Activated CD4-positive, alpha-beta T cell treated with anti-CD3 and anti-CD28 coated beads for 36 hours (primary cell): ENCODE measurements at places on chromosomes 2 and 18. TPM values are rescaled to one million over a fixed set of nuclear protein-coding genes. Genes with fewer than 3 reads are reported as not detected.

GRCh38 chr2:134955744-134956143 lies 37.1 kb downstream of the CCNT2 start:
- no peak for DNase-seq
- peaks cover 39% of the 10 kb centered on the region for H3K36me3 ChIP-seq
- no peak overlapping the region for H3K4me3 ChIP-seq
- no peak overlapping the region for H3K27ac ChIP-seq
- peaks cover 13% of the 10 kb centered on the region for H3K4me1 ChIP-seq
- H3K27me3 ChIP-seq = no peaks in the 10 kb centered on the region

- no peak overlapping the region for H3K4me3 ChIP-seq
- H3K27ac ChIP-seq = no peak overlapping the region
- DNase-seq = no peak
- no peaks in the 10 kb centered on the region for H3K27me3 ChIP-seq
- H3K4me1 ChIP-seq = peaks cover 31% of the 10 kb centered on the region
Measured at GRCh38 chr2:239240414-239240881, 160.4 kb downstream of the HDAC4 start.

GRCh38 chr2:51612387-51612786 lies 580.5 kb upstream of the NRXN1 start:
- H3K4me3 ChIP-seq = no peak overlapping the region
- H3K27ac ChIP-seq = no peak overlapping the region
- no peaks in the 10 kb centered on the region for H3K4me1 ChIP-seq
- no peak for DNase-seq
- H3K36me3 ChIP-seq = no peaks in the 10 kb centered on the region

DNA sequence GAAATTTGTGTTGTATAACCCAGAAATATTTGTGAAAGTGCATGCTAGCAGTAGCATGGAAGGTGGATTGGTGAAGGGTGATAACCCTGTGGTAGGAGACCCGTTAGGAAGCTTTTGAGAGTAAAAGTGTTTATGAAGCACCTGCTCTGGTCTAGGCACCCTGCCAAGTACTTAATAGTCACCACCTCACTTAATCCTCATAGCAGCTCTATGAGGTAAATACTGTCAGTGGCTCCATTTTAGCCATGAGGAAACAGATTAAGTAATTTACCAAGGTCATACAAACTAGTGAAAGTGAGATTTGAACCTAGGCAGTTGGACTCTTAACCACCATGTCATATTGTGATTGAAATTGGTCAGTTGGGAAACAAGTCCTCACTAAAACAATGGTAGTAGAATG lies 66.8 kb downstream of the TET3 start:
- H3K4me3 ChIP-seq = no peak overlapping the region
- peaks cover 34% of the 10 kb centered on the region for H3K4me1 ChIP-seq
- peaks cover 22% of the 10 kb centered on the region for H3K36me3 ChIP-seq
- no peak for DNase-seq
- no peak overlapping the region for H3K27ac ChIP-seq

- H3K27ac ChIP-seq = no peak overlapping the region
- no peaks in the 10 kb centered on the region for H3K27me3 ChIP-seq
- peak; percentile 59 for DNase-seq
- H3K4me1 ChIP-seq = no peaks in the 10 kb centered on the region
- no peaks in the 10 kb centered on the region for H3K36me3 ChIP-seq
Measured at GRCh38 chr2:189142893-189143759, 36.4 kb downstream of the COL5A2 start.

DNA sequence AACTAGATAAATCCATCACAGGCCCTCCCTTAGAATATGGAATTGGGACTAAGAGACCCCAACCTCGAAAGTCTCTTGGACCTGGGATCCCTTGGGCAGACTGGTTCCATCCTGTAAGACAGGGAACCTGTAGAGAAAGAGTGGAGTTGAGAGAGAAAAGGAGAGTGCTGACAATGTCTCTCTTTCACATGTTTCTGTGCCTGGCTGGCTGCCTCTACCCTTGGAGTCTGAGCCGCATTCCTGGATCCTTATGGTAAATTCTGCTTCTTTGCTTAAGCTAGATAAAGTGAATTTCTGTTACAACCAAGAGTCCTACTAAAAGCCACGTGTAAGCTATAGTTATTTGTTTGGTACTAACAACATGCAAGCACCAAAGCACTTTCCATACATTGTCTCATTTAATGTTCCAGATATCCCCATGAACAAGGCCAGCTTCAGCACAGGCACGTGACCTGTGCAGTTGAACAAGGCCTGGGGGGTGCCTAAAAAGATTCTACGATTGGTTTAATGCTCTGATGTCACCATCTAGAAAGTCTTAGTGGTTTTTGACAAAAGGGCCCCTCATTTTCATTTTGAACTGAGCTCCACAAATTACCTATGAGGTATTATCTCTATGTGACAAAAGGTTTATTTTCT lies 2.1 kb upstream of the PUM2 start:
- no peaks in the 10 kb centered on the region for H3K27me3 ChIP-seq
- no peak overlapping the region for H3K4me3 ChIP-seq
- DNase-seq = no peak
- H3K4me1 ChIP-seq = peaks cover 7% of the 10 kb centered on the region
- peaks cover 17% of the 10 kb centered on the region for H3K36me3 ChIP-seq

- no peak overlapping the region for H3K27ac ChIP-seq
- H3K27me3 ChIP-seq = peaks cover 5% of the 10 kb centered on the region
- H3K4me3 ChIP-seq = no peak overlapping the region
- H3K4me1 ChIP-seq = no peaks in the 10 kb centered on the region
- DNase-seq = no peak
Measured at GRCh38 chr2:235762832-235763598, 269.2 kb downstream of the AGAP1 start.

FAM228B gene
- total RNA-seq = 5.2 TPM

ABCG8 gene
- not detected for total RNA-seq

SAG gene
- total RNA-seq = 0.39 TPM

LYPD6B gene
- total RNA-seq = not detected

SERPINB12 gene
- not detected for total RNA-seq
